ENCODE measurements at places on chromosomes 4 and X.

DNA sequence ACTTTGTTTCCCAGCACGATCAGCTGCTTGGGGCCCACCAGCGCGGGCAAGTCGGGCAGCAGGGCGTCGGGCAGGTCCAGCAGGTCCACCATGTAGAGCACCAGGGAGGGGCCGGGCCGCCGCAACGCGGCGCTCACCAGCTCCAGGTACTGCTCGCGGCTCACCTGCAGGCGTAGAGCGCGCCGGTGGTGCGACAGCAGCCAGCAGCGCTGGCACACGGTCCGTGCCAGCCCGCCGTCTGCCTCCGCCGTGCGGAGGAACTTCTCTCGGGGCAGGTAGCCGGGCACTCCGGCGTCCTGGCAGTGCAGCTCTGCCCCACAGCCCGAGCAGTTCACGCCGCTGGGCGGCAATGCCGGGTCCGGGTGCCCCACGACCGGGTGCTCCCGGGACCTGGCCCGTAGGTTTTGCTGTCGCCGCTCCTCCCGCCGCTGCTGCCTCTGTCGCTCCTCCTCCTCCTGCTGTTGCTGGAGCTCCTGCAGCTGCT lies 527 bp downstream of the NOA1 start:
- DNase-seq: no peak

- no peak for DNase-seq
These were observed 236.2 kb downstream of the FRAS1 start for GRCh38 chr4:78293348-78293747.

DNA sequence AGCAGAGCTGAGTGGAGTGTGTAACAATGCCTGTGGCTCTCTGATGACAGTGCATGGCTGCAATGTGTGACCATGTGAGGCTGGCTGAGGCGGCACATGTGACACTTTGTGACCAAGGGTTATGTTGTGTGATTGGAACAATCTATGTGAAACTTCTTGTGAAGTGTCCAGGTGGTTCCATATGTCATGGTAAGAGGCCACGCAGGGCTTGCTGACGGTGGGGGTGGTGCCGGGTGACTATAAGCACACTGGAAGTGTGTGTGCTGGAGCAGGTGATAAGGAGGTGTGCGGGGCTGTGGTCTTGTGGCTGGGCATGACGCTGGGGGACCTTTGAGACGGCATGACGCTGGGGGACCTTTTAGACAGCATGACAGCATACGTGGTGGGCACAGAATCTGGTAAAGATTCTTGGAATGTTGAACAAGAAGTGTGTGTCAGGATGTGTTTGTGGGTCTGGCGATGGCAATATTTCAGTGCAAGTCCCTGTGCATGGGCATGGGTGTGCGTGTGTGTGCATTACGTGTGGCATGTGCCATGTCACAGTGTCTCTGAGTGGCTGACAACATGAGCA lies 7.4 kb upstream of the HDAC6 start:
- no peak for DNase-seq

- DNase-seq: no peak
These were observed 2.7 kb downstream of the AFAP1 start for GRCh38 chr4:7937006-7937405.

DNA sequence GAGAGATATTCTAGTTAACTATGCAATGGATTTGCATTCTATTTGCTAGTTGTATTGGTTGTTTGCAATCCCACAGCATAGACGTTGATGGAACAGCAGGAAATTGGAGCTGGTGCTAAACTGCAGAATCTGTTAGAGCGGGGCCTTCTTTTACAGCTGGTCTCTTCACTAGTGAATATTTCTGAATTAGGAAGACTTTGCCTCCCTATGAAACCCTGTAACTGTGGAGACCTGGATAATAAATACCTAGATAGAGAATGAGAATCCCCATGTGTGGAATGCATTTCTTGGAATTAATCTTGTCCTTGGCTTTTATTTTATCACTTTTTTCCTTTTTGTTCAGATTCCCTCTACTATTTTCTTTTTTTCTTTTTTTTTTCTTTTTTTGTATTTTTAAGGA lies 109.7 kb downstream of the SHROOM3 start:
- no peak for DNase-seq

DNA sequence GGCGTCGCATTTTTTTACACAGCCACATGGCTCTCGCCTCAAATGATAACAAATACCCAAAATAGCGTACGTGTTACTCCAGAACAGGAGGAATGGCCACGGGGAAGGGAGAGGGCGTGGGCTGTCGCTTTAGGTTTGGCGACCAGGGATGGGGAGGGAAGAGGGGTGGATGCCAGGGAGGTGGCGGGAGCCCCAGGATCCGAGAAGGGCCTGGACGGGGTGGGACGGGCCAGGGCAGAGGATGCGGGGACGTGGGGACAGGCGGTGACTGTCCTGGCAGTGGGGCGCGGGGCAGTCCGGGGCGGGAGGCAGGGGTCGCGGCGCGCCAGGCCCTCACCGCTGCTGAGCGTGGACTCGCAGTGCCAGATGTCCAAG lies 631 bp downstream of the TMEM47 start:
- no peak for DNase-seq

- no peak for DNase-seq
These were observed 28.8 kb upstream of the PLCXD1 start for GRCh38 chrX:252244-252956.

DNA sequence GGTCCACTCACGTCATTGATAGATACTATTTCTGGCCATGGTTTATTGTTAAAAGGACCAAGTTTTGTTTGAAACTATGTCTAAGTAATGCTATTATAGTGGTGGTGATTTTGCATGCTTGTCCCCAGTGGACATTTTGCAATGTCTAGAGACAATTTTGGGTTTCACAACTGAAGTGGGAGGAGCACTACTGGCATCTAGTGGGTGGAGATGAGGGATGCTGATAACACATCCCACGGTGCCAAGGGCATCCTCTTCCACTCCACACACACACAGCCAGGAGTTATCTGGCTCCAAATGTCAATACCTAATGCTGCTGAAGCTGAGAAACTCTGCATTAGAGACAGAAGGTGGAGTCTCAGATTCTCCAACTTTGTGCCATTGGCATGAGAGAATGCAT lies 131.2 kb downstream of the FRMPD4 start:
- DNase-seq: no peak

DNA sequence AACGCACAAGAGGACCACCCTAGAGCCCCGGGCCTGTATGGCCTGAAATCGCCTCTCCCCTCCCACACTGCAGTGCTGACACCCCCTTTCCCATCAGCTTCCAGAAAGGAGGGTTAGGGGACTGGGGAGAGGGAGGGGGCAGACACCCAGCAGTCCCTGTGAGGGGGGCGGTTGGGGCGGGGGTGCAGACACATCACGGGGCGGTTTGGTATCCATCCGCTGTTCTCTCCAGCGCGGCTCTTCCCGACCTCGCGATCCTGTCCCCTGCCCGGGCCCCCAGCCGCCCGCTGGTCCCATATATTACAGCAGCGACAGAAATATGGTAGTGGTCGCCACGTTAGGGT lies 404 bp upstream of the GPRASP2 start:
- DNase-seq: no peak

DNA sequence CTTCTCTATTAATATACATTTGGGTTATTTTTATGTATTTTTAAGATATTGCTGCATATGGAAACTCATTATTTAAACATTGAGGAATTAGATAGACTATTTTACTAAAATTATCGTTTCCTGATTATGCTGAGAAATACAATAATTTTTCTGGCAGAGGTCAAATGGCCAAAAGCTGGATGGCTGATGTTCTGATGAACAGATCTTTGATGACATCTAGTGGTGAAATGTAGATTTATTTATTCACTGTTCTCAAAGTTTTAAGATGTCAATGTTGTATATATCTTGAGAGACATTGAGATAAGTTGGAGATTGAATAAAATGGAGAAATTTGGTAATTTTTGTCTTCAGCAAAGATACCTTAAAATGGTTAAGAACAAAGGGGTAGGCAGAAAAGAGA lies 96.2 kb downstream of the UGT8 start:
- DNase-seq: no peak

DNA sequence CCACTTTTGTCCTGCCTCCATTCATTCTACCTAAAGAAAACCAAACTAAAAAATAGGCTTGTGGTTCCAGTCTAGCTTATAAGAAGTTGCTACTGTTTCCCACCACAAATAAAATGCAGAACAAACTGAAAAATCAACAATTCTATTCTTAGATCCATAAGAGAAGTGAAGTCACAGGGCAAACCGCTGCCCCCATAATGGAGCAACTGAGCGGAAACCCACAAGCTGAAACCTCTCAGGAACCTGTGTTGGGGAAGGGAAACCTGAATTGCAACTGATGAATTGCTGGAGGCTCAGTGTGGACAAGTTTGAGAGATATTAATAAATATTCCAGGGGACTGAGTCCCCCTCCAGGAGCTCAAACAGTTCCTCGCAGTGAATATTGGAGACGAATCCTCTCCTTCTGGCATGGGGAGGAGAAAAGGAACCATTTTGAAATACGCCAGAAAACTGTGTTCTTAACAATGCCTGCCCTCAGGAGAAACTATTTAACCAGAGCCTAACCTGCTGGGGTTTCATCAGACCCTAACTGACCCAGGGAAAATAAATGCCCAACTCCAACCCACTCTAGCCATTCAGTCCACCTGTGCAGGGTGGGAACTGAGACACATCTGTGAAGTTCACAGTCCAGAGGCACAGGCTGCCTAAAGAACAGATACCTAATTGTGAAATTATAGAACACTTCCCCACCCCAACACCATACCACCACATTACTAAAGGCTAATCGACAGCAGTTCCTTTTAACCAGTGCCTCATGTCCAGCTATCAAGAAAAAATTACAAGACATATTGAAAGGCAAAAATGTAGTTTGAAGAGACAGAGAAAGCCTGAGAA lies 22.8 kb upstream of the SH3RF1 start:
- DNase-seq: no peak

GRCh38 chr4:27198971-27199370 lies 338.3 kb downstream of the STIM2 start:
- no peak for DNase-seq

GRCh38 chr4:79687006-79687405 lies 279.0 kb upstream of the GK2 start:
- no peak for DNase-seq

DNA sequence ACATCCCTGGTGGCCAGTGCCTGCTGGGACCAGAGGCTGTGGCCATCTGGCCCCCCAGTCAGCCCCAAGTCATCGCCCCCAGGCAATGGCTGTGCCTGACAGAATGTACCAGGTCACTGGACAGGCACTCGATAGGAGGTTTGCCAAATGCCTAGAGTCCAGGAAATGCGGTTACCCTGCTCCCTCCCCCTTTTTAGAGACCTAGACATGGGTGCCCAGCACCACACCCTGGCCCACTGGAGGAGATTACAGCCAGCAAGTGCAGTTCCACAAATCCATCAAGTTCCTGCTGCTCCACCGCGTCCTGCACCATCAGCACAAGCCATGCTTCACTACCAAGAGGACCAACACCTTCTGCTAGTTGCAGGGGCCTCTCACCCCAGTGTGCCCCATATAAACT lies 16.2 kb upstream of the ZFX start:
- no peak for DNase-seq

GRCh38 chr4:173684223-173684622 lies 154.2 kb upstream of the HAND2 start:
- no peak for DNase-seq

DNA sequence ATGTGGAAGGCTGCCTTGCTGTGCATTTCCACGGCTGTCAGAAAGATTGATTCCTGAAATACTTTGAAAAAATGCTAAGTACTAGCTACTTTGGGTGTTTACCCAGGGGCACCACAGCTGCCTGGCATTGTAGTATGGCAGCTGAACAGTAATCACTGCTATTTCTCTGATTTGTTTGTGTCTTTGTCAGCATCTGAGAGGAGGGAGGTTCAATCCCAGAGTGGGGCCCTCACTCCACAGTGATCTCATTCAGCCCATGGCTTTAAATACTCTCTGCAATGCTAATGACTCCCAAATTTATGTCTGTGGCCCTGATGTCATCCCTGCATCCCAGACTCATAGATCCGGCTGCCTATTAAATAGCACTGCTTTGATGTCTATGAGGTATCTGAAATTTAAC lies 575.3 kb upstream of the MAGEB2 start:
- DNase-seq: no peak

GRCh38 chrX:21383546-21383945 lies 9.3 kb downstream of the CNKSR2 start:
- DNase-seq: no peak

DNA sequence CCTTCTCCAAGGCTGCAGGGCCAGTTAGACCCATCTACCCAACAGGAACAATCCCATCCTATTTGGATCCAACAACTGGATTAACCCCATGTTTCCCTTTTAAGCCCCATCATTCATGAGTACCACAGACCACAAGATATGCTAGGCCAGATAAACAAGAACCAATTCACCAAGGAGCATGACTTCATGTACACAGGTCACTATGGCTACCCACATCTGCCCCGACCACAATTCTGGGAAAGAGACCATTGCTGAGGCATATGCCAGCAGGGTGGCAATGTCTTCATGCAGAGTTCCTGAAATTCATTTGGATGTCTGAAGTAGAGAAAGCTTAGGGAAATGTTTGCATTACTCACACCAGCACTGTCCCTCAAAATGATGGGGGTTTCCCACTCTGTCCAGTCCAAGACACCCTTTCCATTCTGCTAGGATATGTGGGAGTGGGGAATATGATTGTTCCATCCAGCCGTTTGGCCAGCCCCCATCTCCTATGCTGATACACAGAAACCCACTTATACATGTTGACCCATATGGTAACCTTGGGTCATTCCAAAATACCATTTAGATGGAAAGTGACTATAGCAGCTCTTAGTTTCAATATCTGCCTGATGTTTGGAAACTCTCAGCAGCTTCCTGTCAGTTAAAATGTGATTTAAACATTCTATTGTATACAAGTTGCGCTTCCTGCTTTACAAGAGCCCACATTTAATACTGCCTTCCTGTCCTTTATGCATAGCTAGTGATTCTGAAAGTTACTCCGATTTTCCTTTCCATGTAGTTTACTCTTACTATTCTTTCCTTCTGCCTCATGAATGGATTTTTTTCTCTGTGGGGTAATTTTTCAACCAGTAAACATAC lies 129.0 kb downstream of the AMMECR1 start:
- no peak for DNase-seq

DNA sequence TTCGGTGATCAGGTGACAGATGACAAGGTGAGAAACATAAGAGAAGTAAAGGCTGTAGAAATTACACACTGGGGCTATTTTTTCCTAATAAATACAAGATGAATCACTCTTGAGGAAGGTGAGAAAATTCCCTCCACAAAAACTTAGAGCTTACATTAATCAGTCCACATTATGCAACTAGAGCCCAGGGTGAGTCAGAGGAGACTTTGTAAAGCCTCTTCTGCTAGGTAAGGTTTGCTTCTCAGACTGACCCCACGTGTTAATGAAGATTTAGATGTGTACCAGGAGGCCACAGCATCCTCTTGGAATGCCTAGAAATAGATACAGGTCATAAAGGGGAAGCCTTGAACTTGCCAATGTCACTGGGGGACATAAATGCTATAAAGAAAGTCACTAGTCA lies 396.0 kb upstream of the SMIM31 start:
- DNase-seq: no peak
